NCI-H1048 (cell line): ENCODE measurements at places on chromosomes 5 and 9.

DNA sequence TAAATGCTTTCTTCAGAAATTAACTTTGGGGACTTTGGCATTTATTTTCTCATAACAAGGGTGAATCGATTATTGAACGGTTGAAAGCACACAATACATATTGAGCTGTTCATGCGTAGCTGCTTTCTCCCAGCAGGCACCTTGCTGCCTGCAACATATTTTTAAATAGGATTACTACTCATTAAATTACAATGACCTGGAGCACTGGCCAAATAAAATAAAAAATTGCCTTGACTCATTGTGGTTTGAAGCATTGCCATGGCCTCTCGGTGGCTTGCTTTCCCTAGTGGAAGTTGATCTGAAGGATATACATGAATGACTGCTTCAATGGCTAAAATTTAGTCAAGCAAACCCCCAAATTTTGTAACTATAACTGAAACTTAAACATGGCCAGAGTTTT, 181.6 kb upstream of the NUDT12 start:
- DNase-seq = no peak

DNA sequence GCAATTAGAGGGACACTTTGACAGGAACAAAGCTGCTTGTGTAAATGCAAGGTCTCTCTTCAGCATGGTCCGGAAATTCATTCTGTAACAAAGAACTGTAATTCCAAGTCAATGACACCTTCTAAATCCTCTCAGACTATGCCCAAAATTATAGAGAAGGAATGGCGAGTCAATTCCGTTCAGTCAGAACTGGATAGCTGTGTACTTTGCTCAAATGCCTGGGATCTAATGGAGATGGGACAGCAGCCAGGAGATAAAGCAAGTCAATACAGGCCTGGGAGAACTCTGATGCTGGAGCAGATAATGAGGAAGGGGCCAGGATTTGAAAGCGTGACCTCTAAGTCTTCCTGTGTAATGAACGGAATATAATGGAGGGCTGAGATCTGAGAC, 96.4 kb upstream of the SPRY4 start:
- no peak for DNase-seq

DNA sequence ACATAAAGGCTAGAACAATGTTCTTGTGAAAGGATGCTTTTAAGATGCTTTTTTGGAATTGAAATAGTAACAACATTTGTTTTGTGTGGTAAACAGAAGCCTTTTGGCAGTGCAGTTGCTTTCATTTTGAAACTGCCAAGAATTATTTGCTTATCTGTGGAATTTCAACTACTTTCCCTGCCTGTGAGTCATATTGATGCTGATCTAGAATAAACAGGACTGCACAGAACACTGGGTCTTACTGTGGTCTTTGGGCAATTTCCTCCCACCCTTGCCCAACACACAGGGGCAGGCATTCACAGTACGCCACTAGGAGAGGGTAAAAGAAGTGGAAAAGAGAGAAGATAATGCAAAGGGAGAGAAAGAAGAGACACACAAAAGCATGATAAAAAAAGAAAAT, 483.7 kb downstream of the ELAVL2 start:
- DNase-seq = no peak

- DNase-seq = no peak
Observed at GRCh38 chr5:78592735-78593386, 55.7 kb downstream of the LHFPL2 start.

GRCh38 chr9:87109231-87109631, 161.9 kb upstream of the GAS1 start:
- DNase-seq = no peak
